ENCODE measurements at places on chromosomes 6 and 20.

GRCh38 chr20:415820-416322 lies 7.8 kb downstream of the RBCK1 start:
- no peak for DNase-seq

- DNase-seq, result no peak
Observed at GRCh38 chr20:18506744-18507143, 996 bp upstream of the SEC23B start.

- DNase-seq, result no peak
Observed at GRCh38 chr6:150220634-150221551, 78.0 kb downstream of the PPP1R14C start.

GRCh38 chr6:89693207-89693606 lies 54.7 kb upstream of the LYRM2 start:
- DNase-seq, result no peak

DNA sequence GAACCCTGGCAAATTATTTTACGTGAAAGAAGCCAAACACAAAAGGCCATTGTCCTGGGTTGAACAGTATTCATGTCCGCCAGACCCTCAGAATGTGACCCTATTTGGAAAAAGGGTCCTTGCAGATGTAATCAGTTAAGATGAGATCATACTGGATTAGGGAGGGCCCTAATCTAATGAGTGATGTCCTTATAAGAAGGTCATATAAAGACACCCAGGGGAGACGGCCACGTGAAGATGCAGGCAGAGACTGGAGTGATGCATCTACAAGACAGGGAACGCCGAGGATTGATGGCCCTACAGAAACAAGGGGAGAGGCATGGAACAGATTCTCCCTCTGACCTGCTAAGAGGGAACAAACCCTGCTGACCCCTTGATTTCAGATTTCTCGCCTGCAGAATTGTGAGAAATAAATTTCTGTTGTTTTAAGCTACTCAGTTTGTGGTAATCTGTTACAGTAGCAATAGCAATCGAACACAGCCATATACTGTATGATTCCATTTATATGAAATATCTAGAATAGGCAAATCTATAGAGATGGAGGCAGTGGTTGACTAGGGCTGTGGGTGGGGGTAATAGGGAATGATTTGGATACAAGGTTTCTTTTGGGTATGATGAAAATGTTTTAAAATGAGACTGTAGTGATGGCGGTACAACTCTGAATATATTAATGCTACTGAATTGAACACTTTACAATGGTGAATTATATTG lies 132.9 kb upstream of the NUP153 start:
- DNase-seq, result no peak

- no peak for DNase-seq
Observed at GRCh38 chr6:141056945-141057625, 1075.6 kb upstream of the GJE1 start.

- DNase-seq, result no peak
Observed at GRCh38 chr6:25257686-25258348, 21.4 kb upstream of the CARMIL1 start.

GRCh38 chr6:164066335-164066734 lies 651.8 kb downstream of the QKI start:
- DNase-seq, result no peak

DNA sequence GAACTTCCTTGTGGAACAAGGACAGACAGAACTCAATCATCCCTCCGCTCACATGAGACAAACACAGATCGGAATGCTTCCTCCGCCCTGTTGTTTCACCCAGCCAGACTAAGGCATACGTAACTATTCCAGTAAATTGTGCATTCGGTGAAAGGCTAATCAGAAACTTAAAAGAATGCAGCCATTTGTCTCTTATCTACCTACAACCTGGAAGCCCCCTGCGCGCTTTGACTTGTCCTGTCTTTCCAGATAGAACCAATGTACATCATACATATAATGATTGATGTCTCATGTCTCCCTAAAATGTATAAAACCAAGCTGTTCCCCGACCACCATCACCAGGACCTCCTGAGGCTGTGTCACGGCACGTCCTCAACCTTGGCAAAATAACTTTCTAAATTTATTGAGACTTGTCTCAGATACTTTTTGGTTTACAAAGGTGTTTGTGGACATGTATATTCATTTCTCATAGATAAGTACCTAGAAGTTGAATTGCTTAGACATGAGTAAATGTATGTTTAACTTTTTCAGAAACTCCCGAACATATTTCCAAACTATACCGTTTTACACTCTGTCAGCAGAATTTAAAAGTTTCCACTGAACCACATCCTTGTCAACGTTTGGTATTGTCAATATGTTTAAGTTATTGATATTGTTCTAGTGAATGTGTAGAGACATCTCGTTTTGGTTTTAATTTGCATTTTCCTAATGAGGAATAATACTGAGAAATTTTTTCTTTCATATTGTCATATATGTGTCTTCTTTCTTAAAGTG lies 197.6 kb upstream of the THBS2 start:
- no peak for DNase-seq

GRCh38 chr20:51159303-51159702 lies 136.4 kb upstream of the KCNG1 start:
- DNase-seq, result no peak

GRCh38 chr20:21028921-21029320 lies 77.2 kb downstream of the LINC00237 start:
- no peak for DNase-seq

- DNase-seq, result no peak
Observed at GRCh38 chr6:436308-437036, 44.9 kb downstream of the IRF4 start.

DNA sequence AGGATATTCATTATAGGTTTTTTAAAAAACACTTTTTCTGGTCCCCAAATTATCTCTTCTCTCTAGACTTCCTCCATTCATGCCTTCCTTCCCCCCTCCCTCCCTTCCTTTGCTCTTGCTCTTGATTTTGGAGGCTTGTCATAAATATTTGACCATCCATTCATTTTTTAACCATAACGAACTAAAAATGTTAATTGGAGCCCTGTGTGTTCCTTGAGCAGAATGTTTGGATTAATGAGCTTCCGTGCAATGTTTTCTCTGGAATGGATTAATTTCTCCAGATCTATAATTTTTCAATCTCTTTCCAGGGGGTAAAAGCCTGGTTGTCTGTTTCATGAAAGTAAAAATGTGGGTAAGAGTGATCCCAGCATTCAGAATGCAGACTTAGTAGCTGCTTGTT lies 155.5 kb downstream of the ESR1 start:
- DNase-seq, result no peak

DNA sequence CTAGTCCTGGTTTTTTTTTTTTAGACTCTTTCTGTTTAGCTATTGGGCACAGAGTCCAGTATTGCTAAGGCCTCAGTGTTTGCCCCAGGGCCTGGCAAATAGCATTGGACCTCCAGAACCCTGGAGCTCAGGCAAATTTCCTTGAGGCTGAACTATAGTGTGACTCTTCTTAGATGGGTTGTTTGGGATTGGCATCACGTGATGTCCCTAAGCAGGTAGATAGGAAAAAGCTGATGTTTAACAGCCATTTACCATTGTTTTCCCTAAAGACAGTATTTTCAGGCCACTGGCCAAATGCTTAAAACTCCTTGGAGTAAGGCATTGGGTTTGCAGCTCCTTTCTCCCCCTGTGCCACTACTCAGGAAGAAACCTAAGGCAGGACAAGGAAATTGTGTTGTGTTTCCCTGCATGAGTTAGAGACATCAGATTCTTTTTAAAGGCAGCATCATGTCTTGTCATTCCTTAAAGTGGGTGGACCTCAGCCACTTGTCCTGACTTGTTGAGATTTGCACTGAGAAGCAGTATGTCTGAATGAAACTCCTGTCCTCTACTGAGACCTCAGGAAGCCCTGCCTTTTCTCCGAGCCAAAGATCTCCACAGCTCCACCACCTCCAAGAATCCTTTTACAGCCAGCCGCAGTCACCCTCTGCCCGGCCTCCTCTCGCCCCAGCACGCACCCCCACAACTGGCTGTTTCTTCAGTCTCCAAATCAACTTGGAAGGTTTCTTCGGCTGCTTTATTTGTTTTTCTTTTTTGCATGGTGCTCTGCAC lies 46.2 kb upstream of the RNF144B start:
- DNase-seq, result no peak

- no peak for DNase-seq
Observed at GRCh38 chr20:6026051-6026450, 27.8 kb downstream of the LRRN4 start.

- DNase-seq, result no peak
Observed at GRCh38 chr6:137155830-137156229, 17.6 kb downstream of the IL22RA2 start.

GRCh38 chr20:58141496-58141895 lies 87.0 kb downstream of the ANKRD60 start:
- DNase-seq, result no peak

DNA sequence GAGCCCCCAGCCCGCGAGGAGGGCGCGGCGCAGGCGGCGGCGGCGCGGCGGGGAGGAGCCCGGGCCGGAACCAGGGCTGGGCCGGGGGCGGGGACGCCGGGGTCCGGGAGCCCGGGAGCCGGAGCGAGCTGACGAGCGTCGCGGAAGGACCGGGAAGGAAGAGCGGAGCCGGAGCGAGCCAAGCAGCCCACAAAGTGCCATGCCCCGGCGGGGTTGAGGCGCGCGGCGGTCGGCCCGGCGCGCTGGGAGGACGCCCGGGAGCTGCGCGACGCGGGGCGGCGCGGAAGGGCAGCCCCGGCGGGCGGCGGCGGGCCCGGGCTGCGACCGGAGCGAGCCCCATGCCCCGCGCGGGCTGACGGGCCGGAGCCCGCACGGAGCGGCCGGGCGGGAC lies 289 bp downstream of the FOXP4 start:
- DNase-seq, result no peak

DNA sequence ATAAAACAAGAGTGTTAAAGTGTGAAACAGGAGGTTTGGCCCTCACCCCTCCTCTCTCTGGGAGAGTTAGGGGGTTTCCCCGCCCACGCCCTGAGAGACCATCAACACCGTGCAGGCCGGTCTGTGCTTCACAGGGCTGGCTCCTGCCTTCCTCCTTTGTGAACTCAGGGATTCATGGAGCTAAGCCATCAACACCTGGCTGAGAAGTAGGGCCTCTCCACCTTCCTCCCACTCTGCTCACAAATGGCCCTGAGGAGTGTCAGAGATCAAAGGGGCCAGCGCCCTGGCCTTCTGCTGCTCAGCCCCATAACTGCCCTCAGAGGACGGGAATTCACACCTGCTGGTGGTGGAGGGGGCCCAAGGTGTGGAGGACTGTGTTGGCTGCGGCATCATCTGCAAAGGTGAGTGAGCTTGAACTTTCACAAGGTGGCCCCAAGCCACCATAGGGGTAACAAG lies 88.6 kb downstream of the PSMB1 start:
- DNase-seq, result no peak

DNA sequence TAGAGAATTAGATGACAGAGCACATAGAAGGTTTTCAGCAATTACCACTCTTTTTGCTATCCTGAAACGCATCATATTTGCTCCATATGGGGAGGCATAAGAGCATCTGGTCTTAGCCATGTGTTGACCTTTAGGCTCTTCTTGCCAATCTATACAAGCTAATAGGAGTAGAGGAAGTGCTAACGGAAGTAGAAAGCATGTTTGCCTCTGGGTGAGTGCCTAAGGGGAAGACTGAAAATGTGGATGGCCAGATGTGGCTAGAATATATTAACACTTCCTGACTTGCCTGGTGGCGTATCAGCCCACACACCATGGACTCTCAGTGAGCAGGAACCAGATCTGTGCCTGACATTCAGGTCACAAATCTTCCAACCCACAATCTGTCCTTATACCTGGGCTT lies 136.3 kb downstream of the LRRC1 start:
- no peak for DNase-seq

All from activated CD4-positive, CD25-positive, alpha-beta regulatory T cell (primary cell).